Activated CD4-positive, alpha-beta T cell treated with anti-CD3 and anti-CD28 coated beads, Interleukin-2, amount 50 U/mL, for 1 hour (primary cell): ENCODE measurements at places on chromosomes 6 and 20.

- no peak for DNase-seq
Observed at GRCh38 chr6:13175759-13176158, 152.6 kb downstream of the TBC1D7 start.

- DNase-seq = no peak
Observed at GRCh38 chr20:50388733-50389437, 121.3 kb upstream of the PTPN1 start.

- no peak for DNase-seq
Observed at GRCh38 chr6:53984163-53984562, 127.1 kb upstream of the MLIP start.

DNA sequence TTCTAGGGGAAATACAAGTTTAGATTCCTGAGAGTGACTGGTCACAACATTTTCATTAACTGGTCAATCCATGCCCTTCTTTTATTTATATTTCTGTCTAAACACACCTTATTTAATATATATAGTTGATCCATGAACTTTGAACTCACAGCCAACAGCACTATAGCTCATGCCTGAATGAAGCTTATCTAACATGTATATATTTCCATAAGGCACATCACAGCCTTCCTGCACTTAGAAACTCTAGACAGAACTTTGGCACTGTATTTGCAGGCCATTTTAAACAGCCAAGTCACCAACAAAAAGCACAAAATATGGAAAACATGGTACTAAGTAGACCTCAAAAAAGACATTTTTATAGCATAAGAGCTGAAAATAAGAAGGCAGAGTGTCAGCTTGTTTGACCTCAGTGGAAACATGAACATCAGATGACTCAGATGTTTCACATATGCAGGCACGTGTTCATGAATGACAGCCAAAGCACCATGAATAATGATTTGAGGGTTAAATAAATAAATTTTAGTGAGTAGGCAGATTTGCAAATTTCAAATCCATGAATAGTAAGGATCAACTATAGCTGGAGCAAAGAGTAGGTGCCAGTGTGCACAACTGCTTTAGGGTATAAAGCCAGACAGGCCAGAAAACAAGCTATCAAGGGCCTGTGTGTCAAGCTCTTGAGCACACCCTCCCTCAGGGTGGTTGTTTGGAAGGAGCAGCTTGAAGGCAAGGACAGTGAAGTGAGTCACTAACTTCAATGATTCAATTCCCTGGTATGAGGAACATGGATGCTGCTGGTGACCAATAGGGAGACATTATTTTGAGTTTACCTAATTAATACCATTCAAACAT lies 88.9 kb upstream of the NT5E start:
- no peak for DNase-seq

GRCh38 chr6:6583836-6584235 lies 4.7 kb upstream of the LY86 start:
- no peak for DNase-seq

GRCh38 chr20:44415833-44416715 lies 59.6 kb upstream of the TTPAL start:
- no peak for DNase-seq
